ENCODE measurements at places on chromosomes 5 and 9. TPM values are rescaled to one million over a fixed set of nuclear protein-coding genes. Genes with fewer than 3 reads are reported as not detected.

DNAI1 gene
- not detected for polyA plus RNA-seq

ABCA1 gene
- polyA plus RNA-seq = 0.12 TPM

SPINK4 gene
- polyA plus RNA-seq = not detected

SNX24 gene
- 1.2 TPM for polyA plus RNA-seq

MSMP gene
- 0.90 TPM for polyA plus RNA-seq

GLRA1 gene
- polyA plus RNA-seq = not detected

TAF1L gene
- not detected for polyA plus RNA-seq

UBE2B gene
- 196 TPM for polyA plus RNA-seq

SPATA31A5 gene
- polyA plus RNA-seq = not detected

IER5L gene
- polyA plus RNA-seq = 0.15 TPM

LYSMD3 gene
- 22.5 TPM for polyA plus RNA-seq

- peak overlapping the region; percentile 95 for H3K4me3 ChIP-seq
- no peaks in the 10 kb centered on the region for H3K27me3 ChIP-seq
- peak overlapping the region; percentile 87 for H3K27ac ChIP-seq
- peaks cover 34% of the 10 kb centered on the region for H3K4me1 ChIP-seq
These were observed 8.9 kb upstream of the AKNA start for GRCh38 chr9:114396558-114397218.

DNA sequence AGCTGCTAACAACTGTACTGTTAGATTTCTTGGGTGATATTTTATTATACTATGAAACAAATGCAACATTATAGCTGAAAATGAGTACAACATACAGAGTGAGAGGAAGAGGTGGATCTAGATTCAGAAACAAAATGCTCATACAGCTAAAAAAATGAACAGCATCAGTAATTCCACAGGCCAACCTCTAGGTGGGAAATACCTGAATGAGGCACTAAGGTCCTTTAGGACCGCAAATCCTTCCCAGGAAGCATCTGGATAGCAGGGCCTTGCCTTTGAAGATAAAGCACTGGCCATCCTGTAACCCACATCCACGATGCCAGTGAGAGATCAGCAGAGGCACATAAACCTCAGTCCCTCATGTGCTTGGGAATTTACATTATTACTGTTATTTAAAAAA is 310.8 kb downstream of the YTHDC2 start:
- no peak overlapping the region for H3K4me3 ChIP-seq
- H3K27me3 ChIP-seq = no peaks in the 10 kb centered on the region
- no peak overlapping the region for H3K27ac ChIP-seq
- no peak for DNase-seq
- H3K36me3 ChIP-seq = no peaks in the 10 kb centered on the region

- no peak overlapping the region for H3K4me3 ChIP-seq
- peaks cover 3% of the 10 kb centered on the region for H3K4me1 ChIP-seq
- H3K27ac ChIP-seq = no peak overlapping the region
- DNase-seq = no peak
- H3K36me3 ChIP-seq = no peaks in the 10 kb centered on the region
These were observed 20.8 kb upstream of the ACTBL2 start for GRCh38 chr5:57503433-57503832.

GRCh38 chr5:169970339-169970738 is 10.0 kb downstream of the INSYN2B start:
- H3K4me3 ChIP-seq = no peak overlapping the region
- no peak for DNase-seq
- no peaks in the 10 kb centered on the region for H3K27me3 ChIP-seq
- no peaks in the 10 kb centered on the region for H3K36me3 ChIP-seq
- no peak overlapping the region for H3K27ac ChIP-seq

GRCh38 chr5:85646036-85646435 is 971.7 kb upstream of the COX7C start:
- H3K27ac ChIP-seq = no peak overlapping the region
- H3K4me1 ChIP-seq = no peaks in the 10 kb centered on the region
- DNase-seq = no peak
- no peaks in the 10 kb centered on the region for H3K27me3 ChIP-seq

GRCh38 chr9:13165236-13165945 is 114.1 kb downstream of the MPDZ start:
- H3K27ac ChIP-seq = no peak overlapping the region
- no peaks in the 10 kb centered on the region for H3K27me3 ChIP-seq
- H3K36me3 ChIP-seq = no peaks in the 10 kb centered on the region
- DNase-seq = no peak

- H3K4me1 ChIP-seq = no peaks in the 10 kb centered on the region
- 0 out of 2 replicates have a peak, but pooled peaks cover 9% of the 10 kb centered on the region for H3K27me3 ChIP-seq
- H3K36me3 ChIP-seq = no peaks in the 10 kb centered on the region
- H3K4me3 ChIP-seq = no peak overlapping the region
- H3K27ac ChIP-seq = no peak overlapping the region
- no peak for DNase-seq
These were observed 8.9 kb upstream of the POU4F3 start for GRCh38 chr5:146329697-146330096.

GRCh38 chr9:89458768-89459496 is 39.0 kb downstream of the SEMA4D start:
- no peaks in the 10 kb centered on the region for H3K27me3 ChIP-seq
- H3K27ac ChIP-seq = no peak overlapping the region

DNA sequence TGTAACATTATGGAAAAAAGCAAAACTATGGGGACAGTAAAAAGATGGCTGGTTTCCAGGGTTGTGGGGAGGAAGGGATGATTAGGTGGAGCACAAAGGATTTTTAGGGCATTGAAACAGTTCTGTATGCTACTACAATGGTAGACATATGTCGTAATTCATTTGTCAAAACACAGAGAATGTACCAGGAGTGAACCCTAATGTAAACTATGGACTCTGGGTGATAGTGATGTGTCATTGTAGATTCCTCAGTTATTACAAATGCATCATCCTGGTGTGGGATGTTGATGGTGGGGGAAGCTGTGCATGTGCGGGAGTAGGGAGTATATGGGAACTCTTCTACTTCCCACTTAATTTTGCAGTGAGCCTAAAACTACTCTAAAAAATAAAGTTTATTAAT is 135.0 kb upstream of the GABRP start:
- H3K36me3 ChIP-seq = no peaks in the 10 kb centered on the region
- no peak for DNase-seq
- H3K27ac ChIP-seq = no peak overlapping the region
- no peak overlapping the region for H3K4me3 ChIP-seq
- peaks cover 1% of the 10 kb centered on the region for H3K27me3 ChIP-seq

DNA sequence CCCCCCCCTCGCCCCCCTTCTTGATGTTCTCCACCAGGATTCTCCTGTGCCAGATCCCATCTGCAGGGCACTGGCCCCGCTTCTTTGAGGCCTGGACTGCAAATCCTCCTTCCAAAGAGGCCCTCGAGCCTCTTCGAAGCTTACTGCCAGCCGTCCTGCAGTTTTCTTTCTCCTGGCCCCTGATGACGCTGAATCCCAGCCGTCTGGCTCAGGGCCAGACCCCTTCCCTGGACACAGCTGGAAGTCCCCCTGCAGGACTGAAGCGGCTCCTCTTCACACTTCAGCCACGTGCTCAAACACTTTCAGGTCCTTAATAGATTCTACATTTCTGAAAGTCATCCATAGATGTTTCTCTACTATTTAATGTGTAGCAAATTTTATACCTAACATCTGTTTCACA is 121.5 kb downstream of the EHMT1 start:
- peaks cover 48% of the 10 kb centered on the region for H3K4me1 ChIP-seq
- no peak overlapping the region for H3K4me3 ChIP-seq
- no peak overlapping the region for H3K27ac ChIP-seq
- no peaks in the 10 kb centered on the region for H3K27me3 ChIP-seq
- peaks cover 6% of the 10 kb centered on the region for H3K36me3 ChIP-seq

DNA sequence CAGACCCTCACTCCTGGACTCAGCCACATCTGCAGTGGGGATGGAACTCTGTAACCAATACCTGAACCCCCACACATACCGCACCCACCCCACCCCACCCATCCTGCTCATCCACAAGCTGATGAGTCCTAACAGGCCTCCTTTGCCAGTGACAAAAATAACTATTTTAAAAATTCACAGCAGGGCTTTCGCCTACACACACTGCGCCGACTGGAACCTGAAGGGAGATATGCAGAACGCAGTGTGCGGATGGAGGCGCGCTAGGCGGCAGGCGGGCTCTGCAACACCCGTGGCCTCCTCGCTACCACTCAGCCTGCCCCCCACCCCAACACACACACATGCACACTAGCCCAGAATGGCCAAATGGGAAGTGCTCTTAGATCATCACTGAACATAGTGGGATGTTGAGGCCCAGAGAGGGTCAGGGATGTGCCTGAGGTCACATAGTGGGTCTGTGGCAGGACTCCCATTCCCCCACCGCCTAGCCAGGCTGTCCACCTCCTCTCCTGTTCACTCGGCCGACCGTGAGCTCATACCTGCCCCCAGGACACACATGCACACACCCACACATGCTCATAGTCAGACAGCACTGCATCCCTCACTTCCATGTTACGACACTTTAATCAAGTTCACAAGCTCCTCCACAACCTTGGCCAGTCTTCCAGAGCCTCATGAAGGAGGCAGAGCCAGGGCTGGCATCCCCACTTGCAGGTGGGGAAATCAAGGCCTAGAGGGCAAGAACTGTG is 6.3 kb upstream of the CAMK2A start:
- H3K27me3 ChIP-seq = no peaks in the 10 kb centered on the region
- no peak overlapping the region for H3K4me3 ChIP-seq
- no peaks in the 10 kb centered on the region for H3K36me3 ChIP-seq

GRCh38 chr5:37835380-37835973 is 4.4 kb downstream of the GDNF start:
- no peak overlapping the region for H3K27ac ChIP-seq
- no peaks in the 10 kb centered on the region for H3K36me3 ChIP-seq
- DNase-seq = no peak
- peaks cover 18% of the 10 kb centered on the region for H3K27me3 ChIP-seq
- H3K4me1 ChIP-seq = peaks cover 3% of the 10 kb centered on the region

DNA sequence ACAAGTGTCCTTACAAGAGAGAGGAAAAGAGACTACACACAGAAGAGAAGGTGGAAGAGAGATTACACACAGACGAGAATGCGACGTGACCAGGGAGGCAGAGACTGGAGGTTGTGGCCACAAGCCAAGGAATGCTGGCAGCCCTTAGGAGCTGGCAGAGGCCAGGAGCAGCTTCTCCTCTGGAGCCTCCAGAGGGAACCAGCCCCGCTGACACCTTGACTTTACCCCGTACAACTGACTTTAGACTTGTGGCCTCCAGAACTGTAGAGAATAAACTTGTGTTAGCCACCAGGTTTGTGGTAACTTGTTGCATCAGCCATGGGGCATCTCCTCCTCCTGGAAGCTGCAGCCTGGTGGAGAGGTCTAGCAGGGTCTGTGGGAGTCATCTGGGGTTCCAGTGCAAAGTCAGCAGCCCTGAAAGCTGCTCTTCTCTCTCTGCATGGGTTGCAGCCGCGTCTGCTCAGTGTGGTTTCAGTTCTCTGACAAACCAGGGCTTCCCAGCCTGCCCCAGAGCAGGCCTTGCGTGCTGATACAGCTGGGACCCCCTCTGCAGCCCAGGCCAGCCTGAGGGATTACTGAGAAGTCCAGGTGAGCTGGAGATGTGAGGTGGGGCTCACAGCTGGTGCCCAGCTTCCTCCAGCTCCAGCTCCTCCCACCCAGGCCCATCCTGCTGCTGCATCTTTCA is 30.8 kb upstream of the CNOT6 start:
- H3K27me3 ChIP-seq = no peaks in the 10 kb centered on the region
- no peak overlapping the region for H3K4me3 ChIP-seq
- H3K36me3 ChIP-seq = no peaks in the 10 kb centered on the region
- H3K4me1 ChIP-seq = no peaks in the 10 kb centered on the region

GRCh38 chr5:6995115-6995514 is 281.9 kb downstream of the TENT4A start:
- no peak for DNase-seq
- no peak overlapping the region for H3K27ac ChIP-seq
- H3K27me3 ChIP-seq = no peaks in the 10 kb centered on the region
- no peaks in the 10 kb centered on the region for H3K36me3 ChIP-seq
- no peaks in the 10 kb centered on the region for H3K4me1 ChIP-seq
- no peak overlapping the region for H3K4me3 ChIP-seq

DNA sequence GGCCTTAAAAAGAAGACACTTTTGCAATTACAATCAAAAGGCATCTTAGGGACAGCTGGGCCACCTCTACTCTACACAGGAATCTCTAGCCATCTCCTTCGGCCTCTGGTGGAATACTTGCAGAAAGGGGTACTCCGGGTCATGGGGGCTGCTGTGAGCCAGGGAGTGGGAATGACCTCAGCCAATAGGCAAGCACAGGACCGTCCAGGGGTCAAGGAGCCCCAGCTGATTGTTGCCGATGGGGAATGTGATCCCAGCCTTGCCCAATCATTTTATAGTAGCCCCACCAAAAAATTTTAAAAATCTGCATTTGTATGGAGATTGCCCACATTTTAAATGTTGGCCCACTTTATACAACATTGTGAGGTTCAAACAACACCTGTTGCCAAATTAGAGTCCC is 16.9 kb upstream of the SLC36A3 start:
- H3K27ac ChIP-seq = no peak overlapping the region
- H3K4me1 ChIP-seq = no peaks in the 10 kb centered on the region
- no peak overlapping the region for H3K4me3 ChIP-seq
- H3K27me3 ChIP-seq = no peaks in the 10 kb centered on the region
- no peak for DNase-seq

GRCh38 chr9:22374051-22374450 is 72.6 kb upstream of the DMRTA1 start:
- no peak for DNase-seq
- H3K4me1 ChIP-seq = no peaks in the 10 kb centered on the region
- no peak overlapping the region for H3K27ac ChIP-seq
- H3K4me3 ChIP-seq = no peak overlapping the region

GRCh38 chr9:89648247-89649000 is 43.6 kb downstream of the GADD45G start:
- H3K4me1 ChIP-seq = no peaks in the 10 kb centered on the region
- peaks cover 3% of the 10 kb centered on the region for H3K27me3 ChIP-seq
- no peak for DNase-seq
- H3K27ac ChIP-seq = no peak overlapping the region
- no peaks in the 10 kb centered on the region for H3K36me3 ChIP-seq

GRCh38 chr5:150513375-150514309 is 5.7 kb downstream of the NDST1 start:
- H3K4me1 ChIP-seq = no peaks in the 10 kb centered on the region
- no peak overlapping the region for H3K27ac ChIP-seq
- no peak for DNase-seq
- no peak overlapping the region for H3K4me3 ChIP-seq
- H3K27me3 ChIP-seq = no peaks in the 10 kb centered on the region
- H3K36me3 ChIP-seq = no peaks in the 10 kb centered on the region

GRCh38 chr5:93130624-93131490 is 450.2 kb downstream of the NR2F1-AS1 start:
- no peaks in the 10 kb centered on the region for H3K36me3 ChIP-seq
- H3K27me3 ChIP-seq = no peaks in the 10 kb centered on the region
- no peak for DNase-seq
- H3K4me3 ChIP-seq = no peak overlapping the region
- H3K27ac ChIP-seq = no peak overlapping the region

GRCh38 chr9:107600060-107600573 is 110.5 kb upstream of the KLF4 start:
- H3K27ac ChIP-seq = no peak overlapping the region
- no peaks in the 10 kb centered on the region for H3K4me1 ChIP-seq
- no peaks in the 10 kb centered on the region for H3K27me3 ChIP-seq
- DNase-seq = no peak

- no peak overlapping the region for H3K4me3 ChIP-seq
- H3K27me3 ChIP-seq = no peaks in the 10 kb centered on the region
- H3K4me1 ChIP-seq = no peaks in the 10 kb centered on the region
- no peak for DNase-seq
These were observed 7.7 kb downstream of the CSNK1A1 start for GRCh38 chr5:149543361-149544027.

GRCh38 chr5:127187706-127188105 is 102.9 kb upstream of the MEGF10 start:
- DNase-seq = no peak
- no peak overlapping the region for H3K27ac ChIP-seq
- no peaks in the 10 kb centered on the region for H3K27me3 ChIP-seq
- no peaks in the 10 kb centered on the region for H3K4me1 ChIP-seq
- H3K36me3 ChIP-seq = no peaks in the 10 kb centered on the region
- H3K4me3 ChIP-seq = no peak overlapping the region

Data from GM12878 (cell line).